ENCODE measurements at places on chromosomes 12 and 14. TPM values are rescaled to one million over a fixed set of nuclear protein-coding genes. Genes with fewer than 3 reads are reported as not detected.

Gene MYBPC1
- total RNA-seq = 0.66 TPM

Gene POTEG
- not detected for total RNA-seq

Gene JAG2
- total RNA-seq = 16.2 TPM

Gene GARIN6
- total RNA-seq = not detected

Gene TOX4
- 51.5 TPM for total RNA-seq

Gene NANOG
- not detected for total RNA-seq

Gene ZDHHC22
- not detected for total RNA-seq

Gene CLEC9A
- not detected for total RNA-seq

Gene PRB2
- not detected for total RNA-seq

Gene CATSPERB
- 4.7 TPM for total RNA-seq

Gene CPM
- total RNA-seq = 1,559 TPM

Gene SLC35E3
- total RNA-seq = 4.0 TPM

Gene ENDOU
- total RNA-seq = 0.33 TPM

Gene RAB15
- 1.2 TPM for total RNA-seq

Gene RARG
- total RNA-seq = 11.1 TPM

Gene CD69
- total RNA-seq = not detected

Gene AKT1
- 113 TPM for total RNA-seq

Gene TSPAN19
- 0.17 TPM for total RNA-seq

Gene MYH7
- total RNA-seq = not detected

Gene TECPR2
- 23.0 TPM for total RNA-seq
